ENCODE measurements at places on chromosomes 5 and 9.

DNA sequence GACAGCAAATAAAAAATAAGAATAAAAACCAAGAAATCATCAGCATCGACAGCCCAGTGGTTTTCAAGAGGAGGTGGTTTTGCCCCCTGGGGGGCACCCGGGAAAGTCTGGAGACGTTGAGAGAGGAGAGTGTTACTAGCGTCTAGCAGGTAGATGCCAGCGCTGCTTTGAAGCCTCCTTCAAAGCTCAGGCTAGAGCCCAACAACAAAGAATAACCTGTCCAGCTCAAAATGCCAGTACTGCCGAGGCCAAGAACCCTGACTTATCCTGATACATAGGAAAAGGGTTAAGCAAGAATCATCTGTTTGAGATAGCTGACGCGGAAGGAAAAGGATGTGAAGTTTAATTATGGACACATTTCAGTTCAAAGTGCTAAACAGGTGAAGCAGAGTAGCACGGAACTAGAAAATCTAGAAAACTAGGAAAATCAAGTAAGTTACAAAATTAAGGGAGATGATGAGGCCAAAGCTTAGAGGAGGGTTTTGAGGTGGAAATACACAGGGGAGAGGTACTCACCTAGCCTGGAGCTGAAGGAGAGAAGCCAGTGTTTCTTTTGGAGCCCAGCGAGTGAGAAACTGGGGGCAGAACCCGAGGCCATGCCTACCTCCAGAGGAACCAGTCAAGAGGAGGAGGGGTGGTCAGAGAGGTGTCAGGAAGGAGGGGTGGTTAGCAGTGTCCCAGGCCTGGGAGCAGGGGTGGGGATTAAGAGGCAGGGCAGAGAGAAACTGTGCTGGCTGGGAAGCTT, 121.0 kb upstream of the RETREG1 start:
- DNase-seq, result no peak

DNA sequence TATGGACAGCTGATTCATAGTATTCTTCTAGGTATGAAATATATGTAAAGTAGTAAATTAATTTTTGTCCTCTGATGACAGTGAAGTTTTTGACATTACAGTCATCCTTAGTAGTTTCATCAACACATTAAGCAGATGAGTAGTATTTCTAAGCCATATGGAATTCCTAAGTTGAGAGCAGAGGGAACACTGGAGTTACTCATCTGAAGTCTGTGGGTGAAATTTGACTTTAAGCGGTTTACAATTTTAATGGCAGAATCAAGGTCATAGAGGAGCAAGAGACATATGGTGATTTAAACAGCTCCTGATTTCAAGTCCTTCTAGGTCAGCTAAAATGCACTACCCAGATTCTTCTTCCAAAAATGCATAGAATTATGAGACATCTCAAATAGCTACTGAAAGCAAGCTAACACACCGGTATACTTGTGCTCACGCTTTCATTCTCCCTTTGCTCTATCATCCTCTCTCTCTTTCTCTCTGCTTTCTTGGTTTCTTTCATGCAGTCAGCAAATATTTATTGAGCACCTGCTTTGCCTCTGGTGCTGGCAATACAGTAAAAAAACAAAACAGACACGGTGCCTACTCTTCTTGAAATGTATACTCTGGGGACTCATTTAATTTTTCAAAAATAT, 235.9 kb downstream of the FER start:
- DNase-seq, result no peak

- DNase-seq, result no peak
Observed at GRCh38 chr5:143062379-143062778, 292.2 kb downstream of the ARHGAP26 start.

DNA sequence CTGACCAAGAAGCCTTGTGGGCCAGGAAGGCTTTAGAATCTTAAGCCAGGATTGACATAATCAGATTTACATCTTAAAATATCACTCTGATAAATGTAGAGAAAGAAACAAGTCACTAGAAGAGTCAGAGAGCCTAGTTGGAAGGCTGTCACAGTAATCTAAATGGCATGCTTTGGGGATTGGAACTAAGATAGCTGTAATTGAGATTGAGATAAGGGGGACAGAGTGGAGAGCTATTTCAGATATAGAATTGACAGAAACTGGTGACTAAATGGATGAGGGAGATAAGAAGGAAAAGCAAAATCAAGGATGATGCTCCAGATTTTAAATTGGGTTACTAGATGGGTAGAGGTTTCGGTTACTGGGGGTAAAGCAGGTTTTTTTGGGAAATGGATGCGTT, 100.5 kb downstream of the XRCC4 start:
- DNase-seq, result no peak

DNA sequence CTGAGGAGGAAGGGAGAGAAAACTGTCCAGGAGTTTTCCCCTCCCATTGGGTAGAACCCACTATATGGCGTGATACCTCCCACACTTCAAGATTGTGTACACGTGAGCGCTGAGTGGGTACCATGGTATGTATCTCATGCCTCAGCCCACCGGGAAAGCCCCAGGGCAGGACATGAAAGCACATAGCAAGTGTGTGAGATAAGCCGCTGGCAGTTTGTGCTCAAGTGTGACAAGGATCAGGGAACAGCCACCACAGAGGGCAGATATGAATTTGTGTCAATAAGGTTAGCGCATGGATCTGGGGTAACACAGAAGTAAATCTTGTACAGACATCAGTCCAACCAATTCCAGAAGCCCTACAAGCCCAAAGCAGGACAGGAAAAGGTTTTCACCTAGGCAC, 42.6 kb upstream of the NAA35 start:
- no peak for DNase-seq
